ENCODE measurements at places on chromosomes 16 and 17.

GRCh38 chr17:81518113-81518784 is 5.7 kb upstream of the ACTG1 start:
- DNase-seq, result no peak

GRCh38 chr16:81431554-81432353 is 12.9 kb upstream of the CMIP start:
- DNase-seq, result no peak

- DNase-seq, result peak; percentile 9
Measured at GRCh38 chr17:15782866-15783265, 50.8 kb downstream of the TBC1D26 start.

DNA sequence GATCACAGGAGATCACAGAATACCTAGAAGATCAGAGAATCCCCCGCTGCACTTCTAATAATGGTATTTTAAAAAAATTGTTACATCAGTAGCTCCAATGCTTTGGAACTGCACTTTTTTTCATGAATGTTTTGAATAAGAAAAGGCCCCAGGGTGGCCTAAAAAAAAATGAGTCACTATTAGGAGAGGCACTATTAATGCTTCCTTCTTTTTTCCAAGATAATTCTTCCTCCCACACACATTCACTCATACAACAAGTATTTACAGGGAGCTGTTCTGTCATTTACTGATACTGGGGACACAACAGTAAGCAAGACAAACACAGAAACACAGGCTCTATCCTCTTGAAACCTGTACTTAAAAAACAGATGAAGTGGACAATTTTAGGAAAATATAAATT is 675 bp upstream of the PDZD9 start:
- DNase-seq, result no peak

DNA sequence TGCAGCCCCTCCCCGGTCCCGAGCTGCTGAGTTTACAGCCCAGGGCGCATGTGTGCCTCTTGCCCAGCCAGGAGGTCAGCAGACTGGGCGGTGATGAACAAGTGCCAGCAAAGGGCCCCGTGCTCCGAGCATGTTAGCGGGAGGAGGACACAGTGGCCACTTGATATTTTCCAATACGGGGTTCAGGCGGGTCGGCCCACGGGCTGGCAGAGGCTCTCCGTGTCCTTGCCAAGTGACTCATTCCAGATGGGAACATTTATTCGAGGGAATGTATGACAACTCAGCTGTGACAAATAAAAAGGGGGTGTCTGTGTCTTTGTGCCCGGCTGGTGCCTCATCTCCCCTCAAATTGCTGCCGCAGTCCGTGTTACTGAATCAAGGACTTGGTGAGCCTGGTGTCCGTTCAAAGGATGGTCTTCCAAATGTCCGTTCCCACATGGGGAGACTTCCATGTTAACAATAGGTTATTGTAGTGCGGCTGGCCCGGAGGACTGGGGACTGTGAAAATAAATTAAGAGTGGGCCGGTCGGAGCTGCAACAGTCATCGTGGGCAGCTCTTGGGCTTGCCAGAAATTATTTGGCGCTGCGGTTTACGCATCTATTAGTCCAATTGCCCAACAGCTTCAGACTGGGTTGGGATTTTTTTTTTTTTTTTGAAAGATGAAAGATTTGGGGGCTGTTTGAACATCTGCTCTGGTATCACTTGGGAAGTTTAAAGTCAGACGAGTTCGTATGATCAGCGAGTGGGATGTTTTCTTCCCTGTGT is 174.0 kb upstream of the CIBAR2 start:
- no peak for DNase-seq

GRCh38 chr16:79329967-79330366 is 270.6 kb downstream of the MAF start:
- no peak for DNase-seq

DNA sequence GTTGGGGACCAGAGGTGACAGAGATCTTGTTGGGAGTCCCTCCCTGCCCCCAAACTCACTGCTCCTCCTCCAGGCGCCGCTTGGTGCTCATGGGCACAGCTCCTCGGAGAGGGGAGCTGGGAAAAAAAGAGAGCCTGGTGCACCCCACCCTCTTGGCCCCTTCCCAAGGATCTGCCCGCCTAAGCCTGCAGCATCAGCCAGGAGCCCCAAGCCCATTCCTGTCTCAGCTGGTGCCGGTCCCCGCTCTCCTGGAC is 400 bp downstream of the HCFC1R1 start:
- no peak for DNase-seq

GRCh38 chr16:50059111-50059510 is 6.7 kb upstream of the HEATR3 start:
- no peak for DNase-seq

DNA sequence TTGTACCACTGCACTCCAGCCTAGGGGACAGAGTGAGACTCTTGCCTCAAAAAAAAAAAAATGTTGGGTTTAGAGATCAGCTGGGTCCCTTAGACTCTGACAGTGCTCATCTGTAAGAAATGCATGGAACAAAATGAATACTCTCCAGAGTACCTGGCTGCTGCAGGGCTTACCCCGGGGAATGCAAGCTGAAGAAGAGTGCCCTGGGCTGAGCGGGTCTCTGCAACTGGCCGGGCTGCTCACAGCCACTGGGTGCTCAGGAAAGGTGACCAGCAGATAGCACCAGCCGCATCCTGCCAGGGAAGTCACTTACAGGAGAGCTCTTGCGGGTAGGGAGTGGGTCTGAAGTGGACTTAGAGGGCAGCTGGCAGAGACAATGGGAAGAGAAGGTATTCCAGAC is 82.1 kb downstream of the GAS7 start:
- no peak for DNase-seq

DNA sequence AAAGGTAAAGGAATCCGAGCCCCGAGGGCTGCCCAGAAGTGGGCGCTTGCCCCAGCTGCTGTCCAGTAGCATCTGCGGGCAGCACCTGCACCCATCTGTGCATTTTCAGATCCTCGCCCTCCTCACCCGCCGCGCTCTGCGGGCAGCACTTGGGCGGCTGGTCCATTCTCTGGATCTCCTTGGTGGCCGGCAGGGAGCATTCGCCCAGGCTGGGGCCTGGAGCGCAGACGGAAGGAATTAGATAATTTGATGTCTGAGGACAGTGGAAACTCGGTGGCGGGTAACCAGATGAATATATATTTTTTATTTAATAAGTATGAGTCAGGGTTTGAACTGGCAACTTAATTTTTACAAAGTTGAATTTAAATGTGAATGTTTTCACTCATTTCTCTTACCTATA is 88.5 kb downstream of the NPIPB11 start:
- no peak for DNase-seq

GRCh38 chr17:38509772-38510420 is 81.6 kb downstream of the ARHGAP23 start:
- no peak for DNase-seq

GRCh38 chr16:89909777-89910716 is 8.6 kb upstream of the MC1R start:
- DNase-seq, result peak; percentile 49

GRCh38 chr16:53123747-53124146 is 69.0 kb downstream of the CHD9 start:
- no peak for DNase-seq
